ENCODE measurements at places on chromosomes 4 and X.
A peak's percentile ranks its signal among the peaks of the same experiment; 100 is the strongest.

DNA sequence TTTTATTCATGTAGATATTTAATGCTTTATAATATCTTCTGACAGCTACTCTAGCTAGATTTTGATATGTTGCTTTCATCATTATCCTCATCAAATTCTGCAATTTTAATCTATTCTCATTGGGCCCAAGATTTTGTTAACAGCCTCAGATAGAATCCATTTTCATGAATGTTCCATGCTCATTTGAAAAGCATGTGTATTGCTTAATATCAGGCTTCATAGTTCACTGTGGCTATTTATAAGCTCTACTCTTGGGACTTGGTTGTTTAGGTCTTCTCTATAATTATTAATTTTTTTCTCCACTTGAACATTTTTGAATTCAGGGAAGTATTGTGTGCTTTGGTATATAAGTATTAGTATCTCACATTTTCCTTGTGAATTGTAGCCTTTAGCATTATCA is 41.8 kb downstream of the RAB40A start:
- DNase-seq = peak; percentile 48

- no peak for DNase-seq
Measured at GRCh38 chr4:176052744-176053143, 12.9 kb upstream of the WDR17 start.

DNA sequence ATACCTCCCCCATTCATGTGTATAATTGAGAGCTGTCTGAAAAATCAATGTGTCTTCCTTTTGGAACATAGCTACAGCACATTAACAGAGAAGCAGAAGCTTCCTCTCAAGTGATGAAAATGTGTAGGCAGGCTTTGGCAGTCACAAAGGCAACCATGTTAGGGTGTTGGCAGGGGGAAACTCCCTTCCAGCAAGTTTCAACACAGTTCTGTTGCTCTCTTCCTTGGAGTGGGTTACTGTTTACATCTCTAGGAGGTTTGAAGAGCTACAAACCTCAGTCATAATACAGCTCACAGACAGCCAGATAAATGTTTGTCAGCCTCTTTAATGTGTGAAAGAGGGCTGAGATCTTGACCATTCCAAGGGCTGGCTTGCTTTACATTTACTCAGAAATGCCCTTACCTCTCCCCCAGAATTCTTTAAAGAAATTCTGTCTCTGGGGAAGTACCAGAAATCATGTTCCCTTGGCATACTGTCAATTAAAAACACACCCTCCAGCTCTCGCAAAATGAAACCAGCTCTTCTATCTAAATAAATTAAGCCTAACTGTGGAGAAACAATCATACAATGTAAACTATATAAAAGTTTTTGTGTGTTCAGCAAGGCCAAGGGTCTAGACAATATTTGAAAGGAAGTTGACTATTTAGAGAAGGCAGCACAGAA is 18.9 kb downstream of the ZBTB33 start:
- peak; percentile 23 for DNase-seq

- no peak for DNase-seq
Measured at GRCh38 chr4:63817196-63817865, 591.9 kb downstream of the TECRL start.

DNA sequence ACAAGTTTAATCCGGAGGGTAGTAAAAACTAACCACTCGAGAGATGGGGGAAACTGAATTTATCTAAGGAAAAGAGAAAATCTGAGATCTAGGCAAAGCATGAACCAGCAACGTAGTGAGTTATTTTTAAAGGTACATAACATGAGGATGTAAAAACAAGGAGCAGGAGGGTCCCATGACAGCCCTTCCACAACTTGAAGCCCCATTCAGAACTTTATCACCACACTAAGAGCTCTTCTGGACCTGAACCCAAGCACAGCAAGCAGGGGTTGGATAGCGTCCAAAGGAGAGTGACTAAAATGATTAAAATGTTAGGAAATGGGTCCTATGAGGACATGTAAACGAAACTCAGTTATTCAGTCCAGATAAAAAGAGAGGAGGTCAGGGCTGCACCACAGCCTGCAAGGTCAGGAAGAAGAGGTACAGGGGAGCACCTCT is 16.2 kb downstream of the SH3RF1 start:
- peak; percentile 94 for DNase-seq

- peak; percentile 93 for DNase-seq
Measured at GRCh38 chr4:156321203-156321602, 367.5 kb upstream of the CTSO start.

DNA sequence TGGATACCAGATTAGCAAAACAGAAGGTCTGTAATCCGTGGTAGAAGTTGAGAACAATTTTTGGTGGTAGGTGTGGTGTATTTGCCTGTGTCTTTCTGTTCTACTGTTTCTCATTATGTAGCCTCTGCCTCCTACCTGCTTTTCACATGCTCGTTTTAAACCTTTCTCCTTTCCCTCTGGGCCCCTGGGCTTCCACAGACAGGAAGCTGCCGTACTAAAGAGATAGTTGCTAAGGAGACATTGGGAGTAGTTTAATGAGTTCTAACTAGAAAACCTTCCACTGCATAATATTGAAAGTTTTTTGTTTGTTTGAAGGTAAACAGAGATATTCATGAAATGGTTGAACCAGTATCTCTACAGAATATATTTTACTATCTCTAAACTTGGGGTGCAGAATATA is 107.8 kb downstream of the STOX2 start:
- no peak for DNase-seq

DNA sequence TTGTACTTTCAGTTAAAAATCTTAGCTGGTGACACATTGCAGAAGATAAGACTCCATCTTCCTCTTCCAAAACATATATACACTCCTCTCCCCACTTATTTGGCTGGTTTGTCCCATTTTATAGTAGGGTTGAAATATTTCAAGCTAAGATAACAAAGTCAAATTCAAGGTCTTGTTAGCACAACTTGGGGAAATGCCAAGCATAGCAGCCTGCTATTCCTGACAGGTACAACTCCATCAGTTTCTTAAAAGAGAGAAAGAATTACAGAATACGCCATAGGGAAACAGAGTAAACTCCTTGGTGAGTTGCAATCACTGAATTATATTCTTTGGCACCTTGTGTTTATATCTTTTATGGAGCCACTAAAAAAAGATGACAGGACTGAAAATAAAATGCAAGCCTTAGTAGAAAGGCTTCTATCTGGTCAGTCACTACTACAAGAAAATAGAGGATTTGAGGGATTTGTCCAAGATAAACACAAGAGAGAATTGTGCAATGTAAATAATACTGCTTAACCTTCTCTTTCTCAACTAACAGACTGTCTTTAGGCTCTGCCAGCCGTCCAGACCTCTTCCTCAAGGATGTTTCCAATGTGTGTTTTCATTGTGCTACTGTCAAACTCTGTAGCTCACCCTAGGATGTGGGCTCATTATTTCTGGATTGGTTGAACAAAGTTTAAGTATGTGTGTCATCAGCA is 170.3 kb downstream of the VEGFC start:
- peak; percentile 76 for DNase-seq

GRCh38 chr4:58205446-58206235 is 1095.5 kb upstream of the IGFBP7 start:
- no peak for DNase-seq

- no peak for DNase-seq
Measured at GRCh38 chrX:110568441-110568840, 209.8 kb downstream of the RTL9 start.

DNA sequence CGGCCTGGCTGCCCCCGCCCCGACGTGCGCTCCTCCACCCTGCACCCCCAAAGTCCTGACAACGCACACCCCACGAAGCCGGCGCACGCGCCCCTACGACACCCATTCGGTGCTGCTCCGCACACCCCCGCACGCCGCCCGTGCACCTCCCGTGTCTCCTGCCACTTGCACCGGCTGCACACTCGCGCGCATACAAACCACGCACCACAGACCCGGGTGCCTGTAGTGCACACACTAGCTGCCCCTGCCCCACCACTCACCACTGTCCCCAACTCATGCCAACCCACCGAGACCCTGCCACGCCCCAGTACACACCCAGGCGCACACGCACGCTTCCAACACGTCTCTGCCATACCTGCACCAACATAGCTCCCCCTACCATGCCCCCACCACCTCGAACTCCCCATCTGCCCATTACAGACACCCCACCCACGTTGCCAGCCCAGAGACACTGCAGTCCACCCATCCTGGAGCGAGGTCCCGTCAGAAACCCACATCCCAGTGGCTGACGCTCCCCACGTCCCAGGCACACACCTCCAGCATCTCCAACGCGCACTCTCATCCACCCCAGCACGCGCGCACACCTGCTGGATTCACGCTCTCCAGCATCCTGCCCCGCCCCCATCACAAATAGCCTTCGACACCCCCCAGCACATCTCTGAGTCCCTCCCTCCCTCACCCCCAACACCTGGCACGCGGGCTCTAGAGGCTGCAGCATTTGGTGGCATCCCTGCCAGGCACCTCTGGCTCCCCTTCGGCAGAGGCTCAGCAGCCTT is 4.2 kb upstream of the DUSP9 start:
- DNase-seq = no peak

DNA sequence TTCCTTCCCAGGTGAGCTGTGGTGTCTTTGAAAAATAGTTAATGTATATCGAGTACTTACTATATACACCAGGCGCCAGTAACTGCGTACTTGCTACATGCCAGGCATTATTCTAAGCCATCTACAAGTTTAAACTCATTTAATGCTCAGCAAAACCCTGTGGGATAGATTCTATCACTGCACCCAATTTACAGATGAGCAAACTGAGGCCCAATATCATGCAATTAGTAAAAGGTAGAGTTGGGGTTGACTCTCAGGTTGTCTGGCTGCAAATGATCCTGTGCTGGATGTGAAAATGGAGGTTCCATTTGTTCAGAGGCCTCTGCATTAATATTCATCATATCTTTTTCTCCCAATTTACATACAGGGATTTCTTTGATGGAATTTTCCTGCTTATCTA is 17.6 kb downstream of the NKX3-2 start:
- no peak for DNase-seq

DNA sequence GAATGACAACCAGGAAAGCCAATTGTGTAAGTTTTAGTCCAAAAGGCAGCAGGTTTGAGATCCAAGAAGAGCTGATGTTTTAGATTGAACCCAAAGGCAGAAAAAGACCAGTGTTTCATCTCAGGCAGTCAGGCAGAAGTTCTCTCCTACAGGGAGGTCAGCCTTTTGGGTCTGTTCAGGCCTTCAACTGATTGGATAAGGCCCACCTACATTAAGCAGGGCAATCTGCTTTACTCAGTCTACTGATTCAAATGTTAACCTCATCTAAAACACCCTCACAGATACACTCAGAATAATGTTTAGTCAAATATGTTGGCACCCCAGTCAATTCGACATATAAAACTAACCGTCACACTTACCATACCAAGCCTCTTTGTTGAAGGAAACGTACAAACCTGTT is 134.2 kb upstream of the NEIL3 start:
- no peak for DNase-seq

DNA sequence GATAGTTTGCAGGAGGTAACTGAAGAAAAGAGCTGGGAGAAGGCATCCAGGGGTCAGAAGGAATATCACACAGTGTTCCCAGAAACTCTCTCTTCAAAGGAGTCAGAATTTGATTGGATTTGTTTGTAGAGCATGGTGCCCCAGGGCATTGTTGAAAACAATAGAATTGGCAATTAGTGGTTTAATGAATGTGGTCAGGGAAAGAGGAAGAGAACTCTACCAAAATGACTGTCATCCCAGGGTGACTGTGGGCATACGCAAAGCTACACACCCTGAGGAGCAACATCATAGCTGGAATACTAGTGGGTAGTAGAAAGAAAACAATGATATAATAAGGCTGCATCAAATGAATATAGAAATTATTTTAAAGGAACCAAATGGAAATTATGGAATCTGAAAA is 21.5 kb downstream of the TNIP2 start:
- DNase-seq = no peak

DNA sequence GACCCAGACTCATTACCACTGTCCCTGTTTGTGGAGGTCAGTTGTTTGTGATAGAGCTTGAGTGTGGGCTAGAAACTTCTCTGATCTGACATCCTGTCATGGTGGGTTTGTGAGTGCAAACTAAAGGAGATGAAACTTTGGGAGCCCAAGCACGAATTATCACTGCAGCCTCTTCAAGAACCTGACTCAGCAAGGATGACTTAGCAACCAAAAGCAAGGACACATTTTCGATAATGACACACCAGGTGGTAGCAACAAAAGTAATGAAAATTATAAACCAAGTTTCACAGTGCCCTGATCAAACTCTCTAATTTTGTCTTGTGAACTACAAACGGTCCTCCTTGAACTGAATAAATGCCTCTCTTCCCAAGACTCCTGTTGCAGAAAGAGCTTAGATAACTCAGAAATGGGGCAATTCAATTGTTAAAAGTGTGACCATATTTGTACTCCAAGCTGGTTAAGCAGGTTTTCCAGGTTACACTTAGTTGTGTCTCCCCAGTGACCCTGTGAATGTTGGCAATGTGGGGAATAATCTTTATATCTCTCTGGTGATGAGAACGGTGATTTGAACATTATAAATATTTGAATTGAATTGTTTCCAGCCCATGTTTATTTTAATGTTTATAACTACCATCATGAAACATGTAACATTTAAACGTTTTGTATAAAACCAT is 52.6 kb upstream of the ATP8A1 start:
- no peak for DNase-seq

DNA sequence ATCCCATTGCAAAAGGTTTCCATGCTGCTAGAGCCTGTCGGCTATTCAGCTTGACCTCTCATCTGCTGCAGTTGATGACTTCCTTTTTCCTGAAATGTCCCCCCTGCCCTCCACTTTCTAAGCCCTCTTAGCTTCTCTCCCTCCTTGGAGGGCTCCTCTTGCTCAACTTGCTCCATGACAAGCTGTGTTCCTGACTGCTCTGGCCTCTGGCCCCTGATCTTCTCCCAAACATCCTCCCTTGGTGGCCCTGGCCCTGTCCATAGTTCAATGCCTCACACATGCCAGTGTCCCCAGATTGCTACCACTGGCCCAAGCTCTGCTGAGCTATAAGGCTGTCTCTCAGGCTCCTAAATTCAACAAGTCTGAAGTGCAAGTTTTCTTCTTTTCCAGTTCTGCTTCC is 29.6 kb downstream of the RASL11B start:
- no peak for DNase-seq

GRCh38 chr4:82594456-82594855 is 32.7 kb upstream of the TMEM150C start:
- DNase-seq = peak; percentile 30

DNA sequence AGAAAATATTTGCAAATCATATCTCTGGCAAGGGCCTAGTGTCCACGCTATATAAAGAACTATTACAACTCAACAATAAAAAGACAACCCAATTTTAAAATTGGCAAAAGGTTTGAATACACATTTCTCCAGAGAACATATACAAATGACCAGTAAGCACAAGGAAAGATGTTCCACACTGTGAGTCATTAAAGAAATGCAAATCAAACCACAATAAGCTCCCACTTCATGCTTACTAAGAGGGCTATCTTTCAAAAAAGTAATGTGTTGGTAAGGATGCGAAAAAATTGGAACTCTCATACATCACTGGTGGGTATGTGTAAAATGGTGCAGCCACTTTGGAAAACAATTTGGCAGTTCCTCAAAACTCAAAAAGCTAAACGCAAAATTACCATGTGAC is 884.0 kb upstream of the INTU start:
- peak; percentile 11 for DNase-seq

GRCh38 chr4:42445038-42445437 is 47.8 kb downstream of the SHISA3 start:
- DNase-seq = no peak

GRCh38 chrX:46561824-46562657 is 11.5 kb upstream of the CHST7 start:
- no peak for DNase-seq

Data from choroid plexus epithelial cell (primary cell).